ENCODE measurements at places on chromosomes 5 and 9.

GRCh38 chr5:148739524-148739923, 85.2 kb upstream of the HTR4 start:
- DNase-seq = no peak

DNA sequence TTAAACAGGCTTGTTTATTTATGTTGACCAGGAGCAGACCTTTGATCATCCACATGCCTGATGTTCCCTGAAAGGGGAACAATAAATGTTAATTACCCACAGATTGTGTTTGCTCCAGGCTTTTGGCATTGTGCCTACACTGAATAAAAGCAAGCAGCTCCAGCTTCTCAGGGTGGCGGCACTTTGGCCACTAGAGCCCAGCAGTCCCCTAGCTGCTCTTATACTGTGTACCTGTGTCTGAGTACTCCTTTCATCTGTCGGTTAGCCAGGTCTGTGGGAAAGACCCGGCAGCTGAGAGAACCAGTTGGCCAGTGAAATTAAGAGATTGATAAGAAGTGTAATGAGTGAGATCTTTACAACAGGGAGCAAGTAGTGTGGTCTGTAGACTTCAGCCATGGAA, 254.8 kb upstream of the FTMT start:
- no peak for DNase-seq

DNA sequence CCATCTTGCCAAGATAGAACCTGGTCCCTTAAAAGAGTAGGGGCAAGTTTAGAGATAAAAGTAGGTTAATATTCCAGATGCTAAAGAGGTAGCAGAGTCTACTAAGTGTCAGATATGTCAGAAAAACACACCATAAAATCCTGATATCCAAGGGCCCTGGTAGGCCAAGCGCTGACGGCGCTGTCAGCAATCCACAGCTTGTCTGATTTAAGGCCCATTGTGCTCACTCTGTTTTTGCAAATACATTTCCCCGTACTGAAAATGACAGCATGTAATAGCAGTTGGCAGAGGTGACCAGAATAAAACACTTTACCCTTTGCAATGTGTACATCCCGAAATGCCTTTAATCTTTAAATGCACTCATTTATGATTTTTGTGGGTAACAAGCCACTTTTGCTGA, 9.9 kb upstream of the NUDT12 start:
- no peak for DNase-seq

DNA sequence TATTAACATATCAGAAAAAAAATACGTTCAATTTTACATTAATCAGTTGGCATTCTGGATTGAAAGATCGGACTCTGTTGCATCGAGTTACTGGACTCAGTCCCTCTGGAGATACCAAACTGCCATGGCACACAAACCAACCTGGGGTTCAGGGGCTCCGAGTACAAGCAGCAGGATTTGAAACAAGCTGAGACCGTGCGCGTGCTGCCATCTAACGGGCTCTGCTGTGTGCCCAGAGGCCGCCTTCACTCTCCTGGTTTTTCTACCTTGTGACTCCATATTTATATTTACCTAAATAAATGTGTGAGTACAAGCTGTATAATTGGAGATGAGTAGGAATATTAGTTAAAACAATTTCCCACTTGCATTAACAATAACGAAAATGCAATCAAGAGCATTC, 48.2 kb downstream of the ANXA1 start:
- DNase-seq = no peak

GRCh38 chr9:121672213-121672612, 20.8 kb downstream of the DAB2IP start:
- DNase-seq = no peak

- DNase-seq = no peak
Observed at GRCh38 chr5:135312255-135312935, 86.6 kb downstream of the MACROH2A1 start.

GRCh38 chr9:121156263-121156731, 45.4 kb downstream of the RAB14 start:
- no peak for DNase-seq

GRCh38 chr9:38355517-38356120, 36.9 kb upstream of the ALDH1B1 start:
- DNase-seq = no peak

DNA sequence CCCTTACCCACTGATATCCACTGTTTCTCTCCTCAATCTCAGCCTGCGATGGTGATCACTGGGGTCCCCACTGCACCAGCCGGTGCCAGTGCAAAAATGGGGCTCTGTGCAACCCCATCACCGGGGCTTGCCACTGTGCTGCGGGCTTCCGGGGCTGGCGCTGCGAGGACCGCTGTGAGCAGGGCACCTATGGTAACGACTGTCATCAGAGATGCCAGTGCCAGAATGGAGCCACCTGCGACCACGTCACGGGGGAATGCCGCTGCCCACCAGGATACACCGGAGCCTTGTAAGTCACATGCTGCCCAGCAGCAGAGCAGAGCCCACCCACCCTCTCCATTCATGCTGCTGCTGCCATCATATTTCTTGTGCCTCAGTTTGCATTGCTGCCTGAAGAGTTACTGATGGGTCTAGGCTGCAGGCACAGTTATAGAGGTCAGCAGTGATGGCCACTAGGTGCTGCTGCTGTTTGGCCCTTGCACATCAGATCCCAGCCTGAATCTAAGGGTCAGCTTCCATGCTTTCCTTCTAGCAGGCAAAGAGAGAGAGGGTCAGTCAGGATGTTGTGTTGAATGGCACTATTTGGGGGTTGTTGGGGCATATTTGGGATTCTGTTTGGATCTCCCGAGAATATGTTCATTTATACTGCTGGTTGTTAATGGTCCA, 106.0 kb downstream of the MEGF10 start:
- DNase-seq = no peak

- DNase-seq = no peak
Observed at GRCh38 chr5:74510476-74511075, 130.0 kb downstream of the ENC1 start.

DNA sequence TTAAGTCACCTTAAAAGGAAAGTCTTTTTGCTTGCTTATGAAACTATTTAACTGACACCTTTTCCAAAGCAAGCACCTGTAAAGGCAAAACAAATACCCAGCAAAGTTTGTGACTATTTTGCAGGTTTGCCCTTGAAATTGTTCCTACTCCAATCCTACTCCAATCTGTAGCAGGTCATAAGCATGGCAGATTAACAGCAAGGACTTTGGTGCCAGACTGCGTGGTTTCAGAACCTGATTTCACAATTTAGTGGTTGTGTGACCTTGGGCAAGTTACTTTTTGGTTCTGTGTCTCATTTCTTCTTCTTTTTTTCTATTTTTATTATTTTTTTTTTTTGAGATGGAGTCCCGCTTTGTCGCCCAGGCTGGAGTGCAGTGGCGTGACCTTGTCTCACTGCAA, 282.1 kb downstream of the RFX3 start:
- no peak for DNase-seq
